Ureter (tissue), 1 donor: ENCODE measurements at places on chromosomes 16 and 17. TPM values are rescaled to one million over a fixed set of nuclear protein-coding genes. Genes with fewer than 3 reads are reported as not detected.

The JPH3 gene
- total RNA-seq = 0.91 TPM

DNA sequence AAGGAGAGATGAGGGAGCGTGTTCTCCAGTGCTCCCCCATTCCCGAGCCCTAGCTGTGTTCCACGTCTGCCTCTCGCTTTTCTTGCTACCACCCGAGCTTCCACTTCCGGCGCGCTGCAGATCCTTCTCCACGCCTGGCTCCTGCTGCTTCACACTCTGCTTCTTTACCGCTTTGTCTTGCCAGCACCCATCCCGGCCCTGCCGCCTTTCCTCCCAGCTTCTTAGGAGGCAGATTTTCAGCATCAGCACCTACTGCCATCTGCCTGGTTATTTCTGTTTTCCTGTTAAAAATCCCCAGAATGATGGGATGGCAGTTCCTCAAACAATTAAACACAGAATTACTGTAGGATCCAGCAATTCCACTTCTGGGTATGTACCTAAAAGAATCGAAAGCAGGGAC lies 64.7 kb downstream of the ELAC2 start:
- DNase-seq = no peak

GRCh38 chr17:45339646-45340605 lies 23.1 kb upstream of the MAP3K14 start:
- no peak for DNase-seq

The PLXDC1 gene
- 13.0 TPM for total RNA-seq

The TRAF4 gene
- total RNA-seq = 186 TPM

DNA sequence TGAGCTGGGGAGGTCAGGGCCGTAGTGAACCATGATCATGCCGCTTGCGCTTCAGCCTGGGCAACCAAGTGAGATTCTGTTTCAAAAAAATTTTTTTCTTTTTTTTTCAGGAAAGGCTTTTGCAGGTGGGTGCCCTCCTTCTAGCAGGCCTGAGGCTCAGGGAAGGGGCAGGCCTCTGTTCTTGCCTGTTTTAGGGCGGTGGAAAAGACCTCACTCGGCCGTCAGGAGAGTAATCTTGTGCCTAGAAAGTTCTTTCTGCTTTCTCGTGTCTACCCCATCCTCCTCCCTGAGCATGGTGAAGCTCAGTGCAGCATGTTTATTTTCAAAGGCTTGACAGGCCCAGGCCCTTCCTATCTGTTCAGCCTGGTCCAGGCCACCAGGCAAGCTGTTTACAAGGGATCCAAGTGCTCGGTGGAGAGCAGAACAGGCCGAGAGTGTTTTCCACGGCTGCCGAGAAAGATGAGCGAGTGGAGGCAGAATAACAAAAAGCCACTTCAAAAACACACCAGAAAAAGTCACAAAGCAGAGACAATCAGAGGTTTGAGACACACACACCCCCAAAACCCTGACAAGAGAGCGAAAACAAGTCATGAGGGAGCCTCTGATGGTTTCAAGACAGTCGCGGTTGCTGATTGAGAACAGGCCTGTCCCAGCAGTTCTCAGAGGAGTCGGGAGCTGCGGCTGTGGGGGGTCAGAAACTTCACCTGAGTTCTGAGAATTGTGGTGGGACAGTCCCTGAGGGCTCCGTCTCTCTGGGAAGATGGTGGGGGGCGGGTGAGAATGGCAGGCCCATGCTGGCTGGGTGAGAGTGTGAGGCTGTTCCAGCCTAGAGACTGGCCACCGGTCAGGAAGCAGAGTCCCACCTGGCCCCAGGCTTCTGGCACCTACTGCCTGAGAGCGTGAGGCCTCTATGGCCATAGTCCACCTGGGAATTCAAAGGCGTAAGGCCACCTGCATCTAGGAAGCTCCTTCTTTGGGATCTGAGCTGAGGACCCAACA lies 37.5 kb upstream of the CCR7 start:
- DNase-seq = no peak

- DNase-seq = no peak
Observed at GRCh38 chr16:49524216-49524946, 150.8 kb downstream of the C16orf78 start.

The DNAAF8 gene
- total RNA-seq = 0.91 TPM

DNA sequence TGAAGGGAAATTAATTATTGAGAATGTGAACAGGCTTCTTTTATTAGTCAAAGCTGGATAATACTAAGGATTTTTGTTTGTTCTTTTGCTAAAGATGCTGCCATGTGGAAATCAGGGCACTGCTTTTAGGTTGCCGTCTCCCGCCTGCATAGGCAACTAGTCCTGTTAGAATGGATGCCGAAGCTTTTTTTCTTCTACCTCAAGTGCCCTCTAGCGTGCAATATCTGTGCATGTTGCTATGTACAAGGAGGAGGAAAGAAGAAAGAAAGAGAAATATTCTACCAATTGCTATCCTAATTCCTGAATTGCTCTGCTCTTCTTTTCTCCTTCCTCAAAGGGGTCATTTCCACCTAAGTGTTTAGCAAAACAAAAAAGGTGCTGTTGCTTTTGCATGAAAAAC lies 5.2 kb upstream of the CDH8 start:
- no peak for DNase-seq

The GH2 gene
- total RNA-seq = not detected

The PERCC1 gene
- total RNA-seq = not detected

The RAB11FIP4 gene
- 40.7 TPM for total RNA-seq
